ENCODE measurements at places on chromosomes 12 and 14.
A peak's percentile ranks its signal among the peaks of the same experiment; 100 is the strongest.

- DNase-seq: no peak
- peaks cover 9% of the 10 kb centered on the region for H3K4me1 ChIP-seq
- no peaks in the 10 kb centered on the region for H3K36me3 ChIP-seq
- H3K27ac ChIP-seq: no peak overlapping the region
- H3K27me3 ChIP-seq: peaks cover 7% of the 10 kb centered on the region
- H3K4me3 ChIP-seq: no peak overlapping the region
Observed at GRCh38 chr14:101007004-101007614, 103.6 kb upstream of the RTL1 start.

- peaks cover 23% of the 10 kb centered on the region for H3K4me1 ChIP-seq
- DNase-seq: no peak
- peaks cover 6% of the 10 kb centered on the region for H3K27me3 ChIP-seq
- no peak overlapping the region for H3K27ac ChIP-seq
- no peak overlapping the region for H3K4me3 ChIP-seq
Observed at GRCh38 chr12:52045794-52046199, 5.4 kb upstream of the NR4A1 start.

- H3K36me3 ChIP-seq: no peaks in the 10 kb centered on the region
- H3K27ac ChIP-seq: no peak overlapping the region
- no peaks in the 10 kb centered on the region for H3K4me1 ChIP-seq
- H3K4me3 ChIP-seq: no peak overlapping the region
Observed at GRCh38 chr12:125890366-125890905, 825.2 kb downstream of the AACS start.

GRCh38 chr12:123119808-123120207 is 31.1 kb downstream of the PITPNM2 start:
- H3K27ac ChIP-seq: peak overlapping the region; percentile 92
- DNase-seq: peak; percentile 38
- peak overlapping the region; percentile 34 for H3K4me3 ChIP-seq

- H3K27me3 ChIP-seq: peaks cover 13% of the 10 kb centered on the region
- peak overlapping the region; percentile 58 for H3K27ac ChIP-seq
- peaks cover 24% of the 10 kb centered on the region for H3K4me1 ChIP-seq
- H3K4me3 ChIP-seq: no peak overlapping the region
- DNase-seq: no peak
- H3K36me3 ChIP-seq: no peaks in the 10 kb centered on the region
Observed at GRCh38 chr12:132471011-132471857, 18.7 kb upstream of the FBRSL1 start.

DNA sequence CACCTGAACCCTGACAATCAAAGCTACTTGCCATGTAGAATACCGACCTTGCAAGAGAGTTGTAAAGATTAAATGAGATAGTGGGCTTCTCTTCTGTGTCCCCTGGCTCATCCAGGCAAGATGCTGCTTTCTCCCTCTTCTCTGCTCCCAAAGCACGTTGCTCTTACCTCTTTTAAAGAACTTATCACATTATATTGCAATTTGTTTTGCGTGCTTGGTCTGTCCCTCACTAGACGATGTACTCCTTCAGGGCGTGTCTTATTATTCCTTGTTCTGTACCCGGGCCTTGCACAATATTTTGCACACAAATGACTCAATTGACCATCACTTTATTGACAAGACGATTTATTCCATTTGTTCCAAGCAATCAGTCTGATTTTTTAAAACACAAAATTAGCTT is 3.3 kb downstream of the DCN start:
- H3K36me3 ChIP-seq: no peaks in the 10 kb centered on the region
- H3K4me1 ChIP-seq: no peaks in the 10 kb centered on the region
- H3K27me3 ChIP-seq: no peaks in the 10 kb centered on the region

DNA sequence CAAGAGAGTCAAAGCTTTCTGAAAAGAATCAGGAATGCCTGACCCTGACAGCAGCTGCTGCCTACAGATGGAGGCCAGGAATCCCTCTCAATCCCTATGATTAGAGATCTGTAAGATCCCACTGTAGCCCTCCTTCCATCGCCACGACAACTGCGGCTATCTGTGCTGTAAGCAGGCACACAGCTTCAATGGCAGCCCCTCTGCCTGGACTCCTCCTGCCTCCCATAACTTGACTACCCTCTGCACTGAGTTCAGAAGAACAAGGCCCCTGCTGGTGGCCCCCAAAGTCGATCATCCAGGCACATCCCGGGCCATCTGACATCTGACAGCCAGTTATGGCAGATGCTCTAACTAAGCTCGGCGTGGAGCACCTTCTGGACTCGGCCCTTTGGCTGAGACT is 2.9 kb downstream of the CLMN start:
- no peak overlapping the region for H3K27ac ChIP-seq
- DNase-seq: no peak
- peaks cover 42% of the 10 kb centered on the region for H3K27me3 ChIP-seq
- no peak overlapping the region for H3K4me3 ChIP-seq
- H3K4me1 ChIP-seq: peaks cover 24% of the 10 kb centered on the region

DNA sequence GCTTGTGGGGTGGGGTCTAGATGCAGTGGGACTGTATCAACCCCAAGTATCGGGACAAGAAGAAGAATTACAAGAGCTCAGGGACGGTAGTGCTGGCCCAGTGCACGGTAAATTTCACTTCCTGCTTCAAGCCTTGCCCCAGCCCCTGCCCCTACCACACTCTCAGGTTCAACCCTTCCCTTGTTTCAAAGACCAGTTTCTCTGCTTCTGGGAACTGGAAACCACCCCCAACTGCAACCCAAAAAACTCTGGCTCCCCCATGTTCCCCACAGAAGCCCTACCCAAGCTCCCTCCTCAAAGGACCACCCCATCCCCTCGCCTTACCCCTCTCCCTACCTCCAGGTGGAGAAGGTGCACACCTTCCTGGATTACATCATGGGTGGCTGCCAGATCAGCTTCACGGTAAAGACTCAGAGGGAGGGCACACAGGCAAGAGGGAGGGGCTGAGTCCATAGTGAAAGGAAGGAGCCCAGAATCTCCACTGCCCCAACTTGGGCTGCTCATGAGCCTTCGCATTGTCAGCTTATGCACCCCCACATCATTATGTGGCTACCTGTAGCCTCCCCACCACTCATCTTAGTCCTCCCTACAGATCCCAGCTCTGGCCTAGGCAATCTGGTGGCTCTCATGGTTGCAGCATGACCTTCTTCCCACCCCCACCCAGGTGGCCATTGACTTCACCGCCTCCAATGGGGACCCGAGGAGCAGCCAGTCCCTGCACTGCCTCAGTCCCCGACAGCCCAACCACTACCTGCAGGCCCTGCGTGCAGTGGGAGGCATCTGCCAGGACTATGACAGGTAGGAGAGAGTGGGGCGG is 4.3 kb downstream of the CPNE6 start:
- no peaks in the 10 kb centered on the region for H3K27me3 ChIP-seq
- peak overlapping the region; percentile 23 for H3K27ac ChIP-seq
- peaks cover 19% of the 10 kb centered on the region for H3K4me1 ChIP-seq
- peak overlapping the region; percentile 34 for H3K4me3 ChIP-seq
- no peaks in the 10 kb centered on the region for H3K36me3 ChIP-seq

GRCh38 chr14:70380824-70381223 is 21.3 kb upstream of the COX16 start:
- no peaks in the 10 kb centered on the region for H3K27me3 ChIP-seq
- no peak for DNase-seq
- peaks cover 2% of the 10 kb centered on the region for H3K36me3 ChIP-seq
- no peak overlapping the region for H3K27ac ChIP-seq
- no peak overlapping the region for H3K4me3 ChIP-seq

DNA sequence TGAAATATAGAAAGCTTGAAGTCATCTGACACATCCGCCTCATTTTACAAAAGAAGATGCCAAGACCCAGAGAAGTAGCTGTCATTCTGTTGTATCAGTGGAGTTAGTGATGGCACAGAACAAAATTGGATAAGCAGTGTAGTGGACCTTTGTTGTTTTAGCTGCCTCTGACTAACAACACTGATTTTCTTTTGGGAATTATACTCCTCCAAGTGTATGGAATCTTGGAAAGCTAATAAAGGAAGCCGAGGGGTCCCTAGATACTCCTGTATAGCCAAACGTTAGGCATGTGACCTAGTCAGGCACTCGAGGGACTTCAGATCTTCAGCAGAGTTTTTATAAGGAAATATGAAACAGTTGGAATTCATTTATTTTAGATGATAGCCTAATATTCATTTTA is 94.5 kb downstream of the OTOGL start:
- no peak overlapping the region for H3K27ac ChIP-seq
- no peaks in the 10 kb centered on the region for H3K4me1 ChIP-seq
- H3K27me3 ChIP-seq: peaks cover 4% of the 10 kb centered on the region

GRCh38 chr14:89267163-89267562 is 149.9 kb downstream of the FOXN3 start:
- no peaks in the 10 kb centered on the region for H3K27me3 ChIP-seq
- H3K4me1 ChIP-seq: peaks cover 12% of the 10 kb centered on the region
- no peak for DNase-seq
- peaks cover 11% of the 10 kb centered on the region for H3K36me3 ChIP-seq
- H3K27ac ChIP-seq: no peak overlapping the region

- no peak overlapping the region for H3K27ac ChIP-seq
- DNase-seq: no peak
- no peaks in the 10 kb centered on the region for H3K27me3 ChIP-seq
Observed at GRCh38 chr12:130425698-130426245, 88.1 kb downstream of the PIWIL1 start.

DNA sequence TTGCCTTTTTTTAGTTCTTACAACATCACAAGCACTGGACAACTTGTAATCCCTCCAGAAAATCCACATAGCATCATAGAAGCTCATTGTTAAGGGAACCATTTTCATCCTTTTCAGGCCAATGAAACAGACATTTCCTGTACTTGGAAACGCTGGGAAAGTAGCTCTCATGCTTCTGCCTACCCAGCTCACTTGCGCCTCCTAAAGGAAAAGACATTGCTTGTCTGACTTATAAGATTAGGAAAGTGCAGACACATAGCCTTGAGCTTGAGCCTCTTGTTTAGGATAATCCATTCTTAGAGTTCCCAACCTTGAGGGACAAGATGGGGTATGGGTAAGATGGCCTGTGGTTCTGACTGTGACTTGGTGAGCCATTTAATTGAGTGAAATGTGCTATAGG is 589.5 kb downstream of the NOVA1 start:
- H3K36me3 ChIP-seq: no peaks in the 10 kb centered on the region
- no peaks in the 10 kb centered on the region for H3K4me1 ChIP-seq
- no peak overlapping the region for H3K27ac ChIP-seq
- H3K27me3 ChIP-seq: no peaks in the 10 kb centered on the region
- no peak for DNase-seq

GRCh38 chr12:52633383-52633782 is 15.0 kb upstream of the KRT73 start:
- H3K4me3 ChIP-seq: peak overlapping the region; percentile 34
- H3K4me1 ChIP-seq: peaks cover 30% of the 10 kb centered on the region
- peaks cover 5% of the 10 kb centered on the region for H3K27me3 ChIP-seq
- H3K27ac ChIP-seq: no peak overlapping the region
- no peaks in the 10 kb centered on the region for H3K36me3 ChIP-seq

GRCh38 chr12:130677957-130678558 is 38.0 kb downstream of the RIMBP2 start:
- no peaks in the 10 kb centered on the region for H3K4me1 ChIP-seq
- H3K27ac ChIP-seq: no peak overlapping the region
- no peak overlapping the region for H3K4me3 ChIP-seq
- H3K36me3 ChIP-seq: no peaks in the 10 kb centered on the region
- H3K27me3 ChIP-seq: no peaks in the 10 kb centered on the region

GRCh38 chr14:75446447-75446846 is 18.6 kb downstream of the JDP2 start:
- no peak for DNase-seq
- no peak overlapping the region for H3K4me3 ChIP-seq
- H3K27ac ChIP-seq: no peak overlapping the region
- H3K4me1 ChIP-seq: peaks cover 8% of the 10 kb centered on the region
- no peaks in the 10 kb centered on the region for H3K36me3 ChIP-seq

GRCh38 chr12:113445544-113446171 is 23.5 kb downstream of the SDSL start:
- H3K27me3 ChIP-seq: peaks cover 9% of the 10 kb centered on the region
- no peak for DNase-seq
- H3K27ac ChIP-seq: no peak overlapping the region
- no peaks in the 10 kb centered on the region for H3K36me3 ChIP-seq
- no peaks in the 10 kb centered on the region for H3K4me1 ChIP-seq

DNA sequence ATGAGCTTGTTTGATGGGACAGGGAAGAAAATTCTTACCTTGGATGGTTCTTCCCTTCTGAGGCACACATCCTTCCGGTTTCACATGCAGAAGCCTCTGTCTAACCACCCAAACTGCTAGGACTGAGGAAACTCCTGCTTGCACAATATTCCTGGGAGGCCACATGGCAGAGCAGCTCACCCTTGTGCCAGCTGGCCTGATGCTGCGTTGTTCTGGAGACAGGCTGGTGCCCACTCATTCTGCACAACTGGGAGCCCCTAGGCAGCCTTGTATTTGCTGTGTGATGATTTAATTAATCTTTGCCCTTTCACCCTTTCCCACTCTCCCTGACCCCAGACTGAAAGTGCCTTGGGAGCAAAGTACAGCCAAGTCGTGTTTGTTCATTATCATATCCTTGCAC is 130.8 kb downstream of the RTN1 start:
- no peak for DNase-seq
- H3K4me1 ChIP-seq: no peaks in the 10 kb centered on the region
- H3K27me3 ChIP-seq: no peaks in the 10 kb centered on the region
- no peaks in the 10 kb centered on the region for H3K36me3 ChIP-seq
- H3K27ac ChIP-seq: no peak overlapping the region

DNA sequence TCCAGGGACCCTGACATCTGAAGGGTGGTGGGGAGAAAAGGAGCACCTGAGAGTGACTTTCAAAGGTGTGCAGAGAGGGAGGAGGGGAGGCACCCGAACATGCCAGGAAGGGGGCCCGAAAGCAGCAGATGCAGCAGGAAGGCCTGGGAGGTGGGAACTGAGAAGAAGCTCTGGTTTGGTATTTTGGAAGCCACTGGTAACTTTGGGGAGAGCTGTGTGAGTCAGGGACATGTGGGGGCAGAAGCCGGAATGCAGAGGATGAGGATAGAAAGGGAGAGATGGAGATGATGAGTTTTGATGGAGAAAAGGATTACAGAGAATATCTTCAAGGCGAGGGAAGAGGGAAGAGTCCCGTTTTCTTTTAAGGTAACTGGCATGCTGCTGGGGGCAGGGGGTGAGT is 50.1 kb downstream of the NRXN3 start:
- H3K27me3 ChIP-seq: no peaks in the 10 kb centered on the region
- no peaks in the 10 kb centered on the region for H3K4me1 ChIP-seq
- no peak overlapping the region for H3K27ac ChIP-seq
- H3K36me3 ChIP-seq: no peaks in the 10 kb centered on the region
- H3K4me3 ChIP-seq: no peak overlapping the region

DNA sequence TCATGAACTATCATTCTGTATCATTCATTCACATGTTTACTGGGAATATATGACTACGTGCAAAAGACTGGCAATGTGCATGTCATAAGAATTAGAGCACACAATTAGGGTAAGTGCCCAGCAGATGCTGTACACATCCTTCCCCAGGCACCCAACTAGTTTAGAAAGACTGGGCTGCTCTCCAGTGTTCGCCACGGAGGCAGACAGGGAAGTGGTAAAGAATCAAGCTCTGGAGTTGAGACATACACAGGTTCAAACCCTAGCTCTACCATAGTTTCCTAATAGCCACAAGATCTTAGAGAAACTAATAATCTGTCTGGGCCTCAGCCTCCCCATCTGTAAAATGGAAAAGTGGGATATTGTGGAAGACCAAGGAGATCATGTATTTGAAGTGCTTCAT is 6.8 kb downstream of the TMCC3 start:
- peaks cover 73% of the 10 kb centered on the region for H3K27me3 ChIP-seq
- no peak overlapping the region for H3K27ac ChIP-seq
- H3K4me3 ChIP-seq: no peak overlapping the region
- no peak for DNase-seq
- H3K36me3 ChIP-seq: no peaks in the 10 kb centered on the region

GRCh38 chr12:50017641-50018040 is 7.7 kb downstream of the RACGAP1 start:
- no peaks in the 10 kb centered on the region for H3K27me3 ChIP-seq
- H3K4me3 ChIP-seq: no peak overlapping the region
- H3K36me3 ChIP-seq: peaks cover 37% of the 10 kb centered on the region
